ENCODE measurements at places on chromosomes 16 and 17.

DNA sequence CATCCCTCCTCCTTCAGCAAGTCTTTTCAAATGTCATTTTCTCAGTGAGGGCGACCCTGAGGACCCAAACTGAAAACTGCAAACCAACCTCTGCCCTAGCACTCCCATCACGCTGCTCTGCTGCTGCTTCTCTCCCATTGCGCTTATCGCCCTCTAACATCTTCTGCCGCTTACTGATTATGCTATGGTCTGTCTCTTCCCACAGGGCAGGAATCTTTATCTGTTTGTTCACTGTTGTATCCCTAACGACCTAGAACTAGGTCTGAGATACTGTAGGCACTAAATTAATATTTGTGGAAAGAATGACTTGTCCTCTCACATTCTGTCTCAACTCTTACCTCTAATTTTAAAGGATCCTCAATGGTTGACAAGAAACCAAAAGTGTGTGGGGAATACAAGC is 12.5 kb downstream of the ZSCAN32 start:
- DNase-seq, result no peak

DNA sequence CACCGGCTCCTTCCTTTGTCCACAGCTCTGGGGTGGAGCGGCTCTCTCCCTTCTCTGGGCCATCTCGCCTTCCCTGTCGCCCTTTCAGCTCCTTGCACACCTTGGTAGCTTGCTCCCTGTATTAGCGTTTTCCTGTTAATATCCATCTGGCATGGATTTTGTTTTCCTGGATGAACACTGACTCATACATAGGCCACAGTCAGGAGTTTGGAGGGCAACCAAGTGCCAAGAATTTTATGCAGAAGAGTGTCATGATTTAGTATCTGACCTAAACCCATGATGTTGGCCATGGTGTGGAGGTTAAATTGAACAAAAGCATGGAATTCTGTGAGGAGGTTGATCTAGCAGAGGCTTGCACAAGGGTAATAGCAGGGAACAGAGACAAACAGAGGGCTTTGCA is 180.9 kb downstream of the AIPL1 start:
- DNase-seq, result no peak

DNA sequence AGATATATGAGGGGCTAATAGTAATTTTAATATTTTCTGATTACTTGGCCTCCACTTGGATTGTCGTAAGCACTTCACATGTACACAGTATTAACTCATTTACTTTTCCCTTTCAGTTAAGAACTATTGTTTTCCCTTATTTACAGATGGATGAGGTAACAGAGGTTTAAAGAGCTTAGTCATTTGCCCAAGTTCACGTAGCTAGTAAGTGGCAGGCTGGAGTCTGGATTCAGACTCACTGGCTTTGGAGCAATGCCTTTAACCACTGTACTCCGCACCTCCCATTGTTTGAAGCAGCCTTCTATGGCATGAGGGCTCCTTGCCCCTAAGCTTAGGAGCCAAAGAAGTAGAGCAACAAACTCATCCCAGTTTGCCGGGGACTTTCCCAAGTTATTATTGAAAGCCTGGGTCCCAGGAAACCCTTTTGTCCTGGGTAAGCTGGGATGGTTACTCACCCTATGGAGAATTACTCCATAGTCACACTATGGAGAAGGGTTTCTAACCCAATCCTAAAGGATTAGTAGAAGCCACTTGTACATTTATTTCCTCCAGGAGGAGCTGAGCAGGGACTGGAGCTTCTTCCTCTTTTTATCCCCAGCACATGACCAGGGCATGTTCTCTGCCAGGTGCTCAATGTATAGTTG is 12.3 kb downstream of the FOXL1 start:
- DNase-seq, result no peak

DNA sequence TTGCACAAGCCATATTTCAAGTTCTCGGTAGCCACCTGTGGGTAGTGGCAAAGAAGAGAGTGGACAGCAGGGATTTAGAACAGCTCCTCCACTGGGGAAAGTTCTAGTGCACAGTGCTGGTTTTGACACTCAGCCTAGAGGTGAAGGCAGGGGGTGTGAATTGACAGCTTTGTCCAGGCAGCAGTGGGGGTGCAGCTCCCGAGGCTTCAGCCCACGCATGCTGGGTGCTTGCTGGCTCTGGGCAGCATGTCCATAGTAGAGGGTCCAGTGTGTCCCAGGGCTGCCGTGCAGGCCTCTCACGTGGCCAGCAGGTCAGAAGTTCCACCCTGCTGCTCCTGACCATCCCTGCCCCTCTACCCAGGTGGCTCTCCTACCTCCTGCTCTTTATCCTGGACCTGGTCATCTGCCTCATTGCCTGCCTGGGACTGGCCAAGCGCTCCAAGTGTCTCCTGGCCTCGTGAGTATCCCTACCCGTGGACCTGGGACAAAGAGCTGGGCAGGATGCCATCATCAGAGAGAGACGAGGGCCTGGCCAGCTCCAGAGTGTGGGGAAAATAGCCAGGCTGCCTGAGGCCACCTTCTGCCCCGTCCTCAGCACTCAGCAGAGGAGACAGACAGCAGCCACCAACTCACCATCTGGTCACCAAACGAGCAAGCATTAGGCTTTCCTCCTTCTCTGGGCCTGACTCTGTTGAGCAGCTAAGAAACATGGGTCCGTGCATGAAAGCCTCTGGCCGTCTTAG is 29.8 kb downstream of the TTYH2 start:
- no peak for DNase-seq

DNA sequence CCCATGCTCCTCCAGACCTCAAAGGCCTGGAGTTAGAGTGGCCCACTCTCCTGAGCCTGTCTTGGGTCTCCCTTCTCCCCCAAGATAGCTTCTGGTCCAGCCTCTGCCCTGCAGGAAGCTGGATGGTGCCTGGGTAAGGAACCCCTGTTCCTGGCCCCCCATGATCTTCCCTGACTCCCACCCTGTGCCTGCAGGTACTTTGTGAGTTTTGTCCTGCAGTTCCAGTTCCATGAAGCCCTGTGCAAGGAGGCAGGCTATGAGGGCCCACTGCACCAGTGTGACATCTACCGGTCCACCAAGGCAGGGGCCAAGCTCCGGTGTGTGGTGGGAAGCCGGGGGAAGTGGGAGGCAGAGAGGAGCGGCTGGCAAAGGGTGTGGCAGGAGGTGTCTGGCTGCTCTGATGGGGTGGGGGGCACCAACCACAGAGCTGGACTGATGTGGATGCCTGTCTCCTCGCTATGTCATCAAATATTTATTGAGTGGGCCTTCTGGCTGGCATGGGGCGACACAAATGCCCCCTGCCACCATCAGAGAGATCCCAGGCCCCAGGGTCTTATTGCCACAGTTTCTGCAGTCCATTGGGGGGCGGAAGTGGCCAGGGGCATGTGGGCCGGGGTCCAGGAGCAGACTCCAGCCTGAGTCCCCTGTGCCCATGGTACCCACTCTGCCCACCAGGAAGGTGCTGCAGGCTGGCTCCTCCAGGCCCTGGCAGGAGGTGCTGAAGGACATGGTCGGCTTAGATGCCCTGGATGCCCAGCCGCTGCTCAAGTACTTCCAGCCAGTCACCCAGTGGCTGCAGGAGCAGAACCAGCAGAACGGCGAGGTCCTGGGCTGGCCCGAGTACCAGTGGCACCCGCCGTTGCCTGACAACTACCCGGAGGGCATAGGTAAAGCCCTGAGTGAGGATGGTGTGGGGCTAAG is 7.1 kb downstream of the ACE start:
- no peak for DNase-seq

DNA sequence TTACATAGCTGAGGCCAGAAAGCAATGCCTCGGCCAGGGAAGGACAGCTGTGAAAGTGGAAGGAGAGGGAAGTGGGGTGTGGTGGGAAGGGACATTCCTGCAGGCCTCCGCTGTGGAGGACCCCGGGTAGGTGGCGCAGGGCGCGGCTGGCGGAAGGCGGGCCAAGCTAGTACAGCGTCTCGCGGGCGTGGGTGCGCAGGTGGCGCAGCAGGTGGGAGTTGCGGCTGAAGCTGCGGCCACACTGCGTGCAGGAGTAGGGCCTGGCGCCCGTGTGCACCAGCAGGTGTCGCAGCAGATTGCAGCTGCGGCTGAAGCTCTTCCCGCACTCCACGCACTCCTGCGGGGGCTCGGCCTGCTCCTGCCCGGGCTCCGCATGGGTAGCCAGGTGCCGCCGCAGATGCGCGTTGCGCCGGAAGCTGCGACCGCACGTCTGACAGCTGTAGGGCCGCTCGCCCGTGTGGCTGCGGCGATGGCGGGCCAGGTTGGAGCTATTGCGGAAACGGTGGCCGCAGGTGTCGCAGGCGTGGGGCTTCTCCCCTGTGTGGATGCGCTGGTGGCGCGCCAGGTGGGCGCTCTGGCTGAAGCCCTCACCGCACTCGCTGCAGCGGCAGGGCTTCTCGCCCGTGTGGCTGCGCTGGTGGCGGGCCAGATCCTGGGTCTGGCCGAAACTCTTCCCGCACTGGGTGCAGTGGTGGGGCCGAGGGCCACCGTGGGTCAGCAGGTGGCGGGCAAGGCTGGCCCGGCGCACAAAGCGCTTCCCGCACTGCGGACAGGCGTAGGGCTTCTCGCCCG is 10.0 kb downstream of the ZSCAN10 start:
- no peak for DNase-seq

GRCh38 chr16:23689442-23690187 is 10.9 kb downstream of the PLK1 start:
- no peak for DNase-seq

DNA sequence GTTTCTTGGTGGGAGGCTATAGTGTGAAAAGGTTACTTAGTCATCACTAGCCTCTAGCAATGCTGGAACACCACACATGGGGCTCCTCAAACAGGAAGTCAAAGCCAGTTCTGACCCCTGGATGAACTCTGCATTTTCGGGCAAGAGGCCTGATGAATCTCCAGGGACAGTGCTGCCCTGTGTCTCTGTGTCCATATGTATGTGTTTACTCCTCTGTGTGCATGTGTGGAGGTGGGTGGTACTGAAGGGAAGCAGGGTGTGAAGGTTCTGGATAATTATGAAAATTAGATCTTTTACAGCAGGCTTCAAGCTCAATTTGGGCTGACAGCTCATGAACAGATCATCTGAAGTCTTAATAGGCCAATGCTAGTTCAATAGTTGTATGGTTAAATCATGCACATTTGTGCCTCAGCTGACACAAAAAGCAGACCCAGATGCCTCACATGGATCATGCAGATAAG is 133.6 kb downstream of the SNX11 start:
- no peak for DNase-seq

DNA sequence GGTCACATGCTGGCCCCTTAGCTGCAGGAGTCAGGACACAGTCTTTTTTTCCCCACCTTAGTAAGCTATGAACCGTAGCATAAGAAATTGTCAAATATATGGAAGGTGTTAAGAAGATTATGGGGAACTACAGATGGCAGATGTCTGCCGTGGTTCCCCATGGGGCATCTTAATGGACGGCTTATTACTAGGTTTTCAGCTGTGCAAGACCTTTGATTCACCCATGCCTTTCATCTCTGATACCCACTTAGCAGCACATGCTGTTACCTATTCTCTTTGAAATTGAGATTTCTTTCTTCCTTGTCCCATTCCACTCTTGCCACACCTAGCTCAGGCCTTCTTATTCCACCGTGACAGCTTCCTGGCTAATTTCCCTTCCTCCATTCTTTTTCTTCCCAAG is 70.7 kb downstream of the RPTOR start:
- no peak for DNase-seq

- DNase-seq, result no peak
These were observed 15.4 kb downstream of the SCO1 start for GRCh38 chr17:10681866-10682446.

Data from DMS79 (cell line).